ENCODE measurements at places on chromosomes 11 and 22.

- DNase-seq = no peak
Observed at GRCh38 chr11:107385361-107385981, 72.2 kb downstream of the CWF19L2 start.

DNA sequence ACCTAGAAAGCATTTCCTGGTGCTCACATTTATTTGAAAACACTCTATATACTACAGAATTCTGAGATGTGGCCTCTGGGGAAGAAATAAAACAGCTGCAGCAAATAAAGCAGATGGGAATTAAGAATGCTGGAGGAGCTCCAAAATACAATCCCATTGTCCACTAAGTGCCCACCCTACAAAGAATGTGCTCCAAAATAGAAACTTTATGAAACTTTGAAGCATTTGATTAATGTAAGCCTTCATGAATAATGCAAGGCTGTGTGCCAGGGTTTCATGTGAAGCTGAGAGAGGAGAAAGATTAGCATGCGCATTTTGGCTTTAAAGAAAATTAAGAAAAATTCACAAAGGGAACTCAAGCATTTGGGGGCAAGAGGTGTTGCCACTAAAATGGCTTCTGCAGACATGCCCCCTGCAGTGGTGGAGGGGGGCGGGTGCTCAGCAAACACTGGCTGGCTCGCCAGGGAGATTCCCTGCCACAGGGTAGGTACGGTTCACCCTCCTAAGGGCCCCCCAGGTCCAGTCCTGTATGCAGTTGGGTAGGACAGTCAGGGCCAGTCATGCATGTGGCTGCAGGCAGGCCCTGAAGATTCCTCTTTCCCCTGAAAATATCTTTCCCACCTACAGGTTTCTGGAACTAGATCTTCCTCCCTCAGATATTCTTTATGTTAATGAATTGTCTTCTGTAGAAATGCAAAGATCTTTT is 46.6 kb upstream of the RCN1 start:
- DNase-seq = no peak

DNA sequence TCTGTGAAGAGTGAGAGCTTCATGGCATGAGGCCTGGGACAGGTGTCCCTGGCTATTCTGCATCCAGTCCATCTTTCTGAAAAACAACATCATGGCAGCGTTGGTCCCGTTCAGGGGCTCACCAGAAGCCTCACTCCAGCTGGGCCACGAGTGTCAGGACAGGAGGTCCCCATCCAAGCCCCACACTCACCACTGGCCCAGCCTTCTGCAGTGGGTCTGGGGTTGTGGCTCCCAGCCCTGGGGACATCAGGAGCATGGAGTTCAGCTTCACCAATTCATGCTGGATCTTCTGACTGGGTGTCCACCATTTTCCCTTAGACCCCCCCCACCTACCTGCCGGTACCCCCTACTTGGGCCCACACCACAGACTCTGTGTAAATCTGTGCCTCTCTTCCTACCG is 400.3 kb downstream of the BRD1 start:
- DNase-seq = no peak

DNA sequence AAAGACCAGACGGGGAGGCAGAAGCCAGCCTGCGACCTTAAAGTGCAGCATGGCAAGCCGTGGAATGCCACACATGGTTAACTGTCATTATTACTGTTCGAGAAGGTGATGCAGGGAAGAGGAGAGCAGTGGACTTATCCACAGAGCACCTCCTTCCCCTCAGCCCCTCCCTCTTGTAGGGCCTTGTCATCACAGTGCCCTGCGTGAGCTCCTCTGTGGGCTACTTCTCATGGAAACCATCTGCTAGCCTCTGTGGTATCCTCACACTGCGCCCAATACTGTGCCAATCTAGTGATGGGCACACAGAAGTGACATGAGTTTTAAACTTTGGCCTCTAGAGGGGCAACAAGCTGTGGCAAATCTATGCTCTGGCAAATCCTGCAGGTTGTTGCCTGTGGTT is 18.2 kb upstream of the CCDC134 start:
- no peak for DNase-seq

DNA sequence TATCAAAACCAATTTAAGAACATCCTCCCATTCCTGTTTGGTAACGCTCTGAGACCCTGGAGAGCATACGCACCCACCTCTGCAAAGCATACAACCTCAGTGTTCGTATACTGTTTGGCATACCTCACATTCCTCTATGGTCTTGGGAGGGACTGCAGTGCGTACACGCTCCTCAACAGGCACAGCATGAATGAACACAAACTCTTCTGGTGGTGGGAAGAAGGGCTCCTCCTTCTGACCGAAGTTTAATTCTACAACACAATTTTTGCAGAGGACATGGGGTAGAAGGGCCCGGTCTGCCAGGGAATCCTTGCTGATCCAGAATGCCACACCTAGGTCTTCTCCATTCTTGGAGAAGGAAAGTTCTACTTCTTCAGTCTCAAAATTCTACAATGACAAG is 5.3 kb downstream of the HNRNPUL2 start:
- no peak for DNase-seq

- no peak for DNase-seq
Observed at GRCh38 chr11:133723056-133723455, 122.3 kb downstream of the SPATA19 start.

GRCh38 chr11:2586793-2587131 is 113.0 kb downstream of the KCNQ1OT1 start:
- DNase-seq = no peak

Data from activated CD4-positive, CD25-positive, alpha-beta regulatory T cell treated with anti-CD3 and anti-CD28 coated beads, Interleukin-2, amount 50 U/mL, for 16 hours (primary cell).